Central memory CD8-positive, alpha-beta T cell (primary cell): ENCODE measurements at places on chromosomes 12 and 14.
A peak's percentile ranks its signal among the peaks of the same experiment; 100 is the strongest.

DNA sequence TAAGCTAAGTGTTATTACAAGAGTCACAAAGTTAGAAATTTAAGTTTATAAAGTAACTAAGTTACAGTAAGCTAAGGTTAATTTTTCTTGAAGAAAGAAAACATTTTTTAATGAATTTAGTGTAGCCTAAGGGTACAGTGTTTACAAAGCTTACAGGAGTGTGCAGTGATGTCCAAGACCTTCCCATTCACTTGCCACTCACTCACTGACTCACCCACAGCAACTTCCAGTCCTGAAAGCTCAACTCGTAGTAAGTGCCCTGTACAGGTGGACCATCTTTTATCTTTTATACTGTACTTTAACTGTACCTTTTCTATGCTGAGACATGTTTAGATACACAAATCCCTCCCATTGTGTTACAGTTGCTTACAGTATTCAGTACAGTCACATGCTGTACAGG lies 60.9 kb upstream of the TMEM263 start:
- peaks cover 10% of the 10 kb centered on the region for H3K27me3 ChIP-seq
- DNase-seq: no peak
- H3K36me3 ChIP-seq: no peaks in the 10 kb centered on the region
- no peak overlapping the region for H3K27ac ChIP-seq
- no peak overlapping the region for H3K4me3 ChIP-seq

DNA sequence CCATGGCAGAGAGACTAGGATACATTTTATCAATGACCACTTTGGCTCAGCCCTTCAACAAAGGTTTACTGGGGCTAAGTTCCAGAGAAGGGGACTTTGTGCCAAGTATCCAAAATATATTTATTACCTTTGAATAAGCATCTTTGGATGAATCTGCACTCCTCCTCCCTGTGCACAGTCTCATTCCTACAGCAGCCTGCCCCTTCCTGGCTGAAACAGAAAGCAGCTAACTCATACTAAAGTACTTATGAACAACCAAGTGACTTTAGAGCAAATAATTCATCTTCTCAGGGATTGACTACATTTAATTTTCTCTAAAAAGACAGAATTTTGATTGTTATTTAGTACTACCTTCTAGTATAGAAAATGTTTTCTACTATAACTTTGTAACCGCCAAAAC lies 47.8 kb upstream of the ETV6 start:
- H3K4me1 ChIP-seq: no peaks in the 10 kb centered on the region
- no peak for DNase-seq
- H3K27ac ChIP-seq: no peak overlapping the region
- no peaks in the 10 kb centered on the region for H3K36me3 ChIP-seq
- peaks cover 10% of the 10 kb centered on the region for H3K27me3 ChIP-seq
- H3K4me3 ChIP-seq: no peak overlapping the region

GRCh38 chr12:67921286-67921685 lies 68.0 kb upstream of the IFNG-AS1 start:
- H3K4me1 ChIP-seq: no peaks in the 10 kb centered on the region
- peaks cover 5% of the 10 kb centered on the region for H3K27me3 ChIP-seq
- H3K36me3 ChIP-seq: no peaks in the 10 kb centered on the region
- H3K4me3 ChIP-seq: no peak overlapping the region
- no peak for DNase-seq

DNA sequence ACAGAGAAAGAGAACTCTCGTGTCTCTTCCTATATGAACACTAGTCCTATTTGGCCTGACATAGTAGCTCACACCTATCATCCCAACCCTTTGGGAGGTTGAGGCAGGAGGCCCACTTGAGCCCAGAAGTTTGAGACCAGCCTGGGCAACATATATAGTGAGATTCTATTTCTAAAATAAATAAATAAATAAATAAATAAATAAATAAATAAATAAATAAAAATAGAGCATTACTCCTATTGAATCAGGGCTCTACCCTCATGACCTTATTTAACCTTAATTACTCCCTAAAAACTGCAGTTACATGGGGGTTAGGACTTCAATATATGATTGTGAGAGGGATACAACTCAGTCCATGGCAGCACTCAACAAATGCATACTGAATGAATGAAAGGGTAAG lies 61.2 kb upstream of the GSC start:
- peaks cover 11% of the 10 kb centered on the region for H3K27me3 ChIP-seq
- H3K27ac ChIP-seq: no peak overlapping the region
- DNase-seq: no peak

GRCh38 chr12:55246159-55246558 lies 1.8 kb downstream of the OR6C74 start:
- H3K36me3 ChIP-seq: no peaks in the 10 kb centered on the region
- no peak overlapping the region for H3K4me3 ChIP-seq
- peaks cover 49% of the 10 kb centered on the region for H3K27me3 ChIP-seq
- no peak overlapping the region for H3K27ac ChIP-seq

DNA sequence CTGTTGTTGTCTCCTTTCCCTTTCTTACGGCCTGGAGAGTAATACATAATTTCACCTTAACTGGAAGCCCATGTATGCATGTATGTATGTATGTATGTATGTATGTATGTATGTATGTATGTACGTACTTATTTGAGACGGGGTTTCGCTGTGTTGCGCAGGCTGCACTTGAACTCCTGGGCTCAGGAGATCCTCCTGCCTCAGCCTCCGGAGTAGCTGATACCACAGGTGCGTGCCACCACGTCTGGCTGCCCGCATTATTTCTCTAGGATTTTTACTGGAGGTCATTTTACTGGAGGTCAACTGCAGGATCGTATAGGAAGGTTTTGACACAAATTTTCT lies 644 bp upstream of the OS9 start:
- no peak overlapping the region for H3K4me3 ChIP-seq
- no peak for DNase-seq

DNA sequence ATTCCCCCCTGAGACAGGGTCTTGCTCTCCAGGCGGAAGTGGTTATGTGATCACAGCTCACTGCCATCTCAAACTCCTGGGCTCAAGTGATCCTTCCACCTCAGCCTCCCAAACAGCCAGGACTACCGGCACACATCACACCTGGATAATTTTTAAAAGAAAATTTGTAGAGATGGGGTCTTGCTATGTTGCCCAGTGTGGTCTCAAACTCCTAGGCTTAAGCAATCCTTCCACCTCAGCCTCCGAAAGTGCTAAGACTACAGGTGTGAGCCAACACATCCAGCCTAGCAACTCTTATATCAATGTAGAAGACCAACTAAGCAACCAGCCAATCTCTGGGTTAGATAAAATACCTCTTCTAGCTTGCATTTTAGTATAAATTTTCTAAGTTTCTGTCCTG lies 297.2 kb downstream of the MED13L start:
- H3K27ac ChIP-seq: no peak overlapping the region
- H3K4me3 ChIP-seq: no peak overlapping the region
- no peaks in the 10 kb centered on the region for H3K27me3 ChIP-seq
- peaks cover 46% of the 10 kb centered on the region for H3K36me3 ChIP-seq

GRCh38 chr12:49674318-49674981 lies 32.8 kb downstream of the FMNL3 start:
- no peak overlapping the region for H3K4me3 ChIP-seq
- H3K36me3 ChIP-seq: peaks cover 11% of the 10 kb centered on the region
- peaks cover 81% of the 10 kb centered on the region for H3K4me1 ChIP-seq
- DNase-seq: no peak
- H3K27me3 ChIP-seq: no peaks in the 10 kb centered on the region
- H3K27ac ChIP-seq: peak overlapping the region; percentile 97

DNA sequence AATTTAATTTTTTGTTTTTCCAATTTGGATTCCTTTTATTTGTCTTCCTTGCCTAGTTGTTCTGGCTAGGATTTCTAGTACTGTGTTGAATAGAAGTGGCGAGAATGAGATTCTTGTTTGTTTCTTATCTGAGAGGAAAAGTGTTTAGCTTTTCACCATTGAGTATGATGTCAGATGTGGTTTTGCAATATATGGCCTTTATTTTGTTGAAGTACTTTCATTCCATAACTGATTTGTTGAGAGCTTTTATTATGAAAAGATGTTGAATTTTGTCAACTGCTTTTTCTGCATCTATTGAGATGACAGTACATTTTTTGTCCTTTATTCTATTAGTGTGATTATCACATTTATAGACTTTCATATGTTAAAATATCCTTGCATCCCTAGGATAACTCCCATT lies 462.0 kb downstream of the CCDC91 start:
- DNase-seq: no peak
- H3K4me3 ChIP-seq: no peak overlapping the region
- no peaks in the 10 kb centered on the region for H3K4me1 ChIP-seq
- H3K27ac ChIP-seq: no peak overlapping the region

DNA sequence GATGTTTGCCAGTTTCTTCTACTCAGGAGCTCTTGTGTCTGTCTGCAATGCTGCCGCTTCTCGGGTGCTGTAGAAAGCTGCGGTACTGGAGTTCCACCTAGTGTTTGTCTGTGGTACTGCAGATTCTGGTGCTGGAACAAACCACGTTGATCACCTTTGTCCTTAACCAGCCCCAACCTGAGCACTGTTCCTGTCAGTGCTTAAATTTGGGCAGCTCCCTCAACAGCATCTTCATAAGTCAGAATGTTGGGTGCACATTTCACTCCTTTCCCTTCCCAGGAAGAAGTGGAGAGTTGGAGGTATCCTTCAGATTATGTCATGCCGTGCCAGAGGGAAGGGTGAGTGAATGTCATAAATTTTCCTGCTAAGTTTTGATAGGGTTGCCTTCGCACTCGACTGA lies 48.7 kb upstream of the LALBA start:
- H3K36me3 ChIP-seq: no peaks in the 10 kb centered on the region
- H3K27ac ChIP-seq: no peak overlapping the region
- DNase-seq: peak; percentile 64
- H3K4me1 ChIP-seq: no peaks in the 10 kb centered on the region
- H3K4me3 ChIP-seq: no peak overlapping the region

GRCh38 chr12:52494100-52494499 lies 1.0 kb upstream of the KRT6A start:
- peaks cover under 1% of the 10 kb centered on the region for H3K36me3 ChIP-seq
- DNase-seq: no peak
- no peak overlapping the region for H3K4me3 ChIP-seq
- H3K27ac ChIP-seq: no peak overlapping the region

DNA sequence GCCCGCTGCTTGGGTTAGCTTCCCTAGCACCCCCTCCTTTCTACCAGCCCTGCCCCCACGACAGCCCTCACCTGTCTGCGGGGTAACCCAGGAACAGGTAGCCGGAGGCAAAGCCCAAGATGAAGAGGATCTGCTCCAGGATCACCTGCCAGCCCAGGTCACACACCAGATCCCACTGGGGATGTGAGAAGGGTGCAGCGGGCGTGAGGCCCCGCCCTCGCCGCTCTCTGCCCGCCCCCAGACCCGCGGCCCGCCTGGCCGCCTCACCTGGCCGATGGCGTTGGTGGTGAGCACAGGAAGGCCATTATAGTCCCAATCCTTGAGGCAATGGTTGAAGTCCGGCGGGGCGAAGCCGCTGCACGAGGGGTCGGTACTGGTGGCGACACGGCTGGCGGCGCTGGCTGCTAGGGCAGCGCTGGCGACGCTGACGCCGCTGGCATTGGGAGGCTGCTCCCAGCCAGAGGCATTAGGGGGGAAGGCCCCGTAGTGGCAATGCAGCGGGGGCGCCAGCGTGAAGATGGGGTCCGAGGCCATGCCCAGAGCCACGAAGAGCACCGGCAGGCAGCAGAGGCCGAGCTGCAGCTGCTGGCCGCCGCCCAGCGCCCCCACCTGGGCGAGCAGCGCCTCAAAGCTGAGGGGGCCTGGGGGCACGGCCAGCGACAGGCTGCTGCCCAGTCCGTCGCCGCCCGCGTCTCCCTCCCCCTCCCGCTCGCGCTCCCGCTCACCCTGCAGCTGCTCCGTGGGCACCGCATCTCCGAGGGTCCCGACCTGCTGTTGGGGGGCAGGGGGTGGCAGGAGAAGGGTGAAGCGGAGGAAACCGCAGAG lies 794 bp downstream of the SLC22A17 start:
- no peak overlapping the region for H3K27ac ChIP-seq
- H3K27me3 ChIP-seq: peaks cover 78% of the 10 kb centered on the region
- H3K4me3 ChIP-seq: peak overlapping the region; percentile 61
- no peaks in the 10 kb centered on the region for H3K4me1 ChIP-seq

GRCh38 chr12:32016680-32017482 lies 57.7 kb downstream of the RESF1 start:
- H3K36me3 ChIP-seq: peaks cover 5% of the 10 kb centered on the region
- H3K4me3 ChIP-seq: no peak overlapping the region
- no peak overlapping the region for H3K27ac ChIP-seq
- no peak for DNase-seq
- H3K4me1 ChIP-seq: peaks cover 5% of the 10 kb centered on the region

- no peak for DNase-seq
- peak overlapping the region; percentile 66 for H3K27ac ChIP-seq
- H3K4me1 ChIP-seq: peaks cover 30% of the 10 kb centered on the region
- peaks cover 9% of the 10 kb centered on the region for H3K27me3 ChIP-seq
These were observed 504.9 kb downstream of the VRK1 start for GRCh38 chr14:97301931-97302559.

DNA sequence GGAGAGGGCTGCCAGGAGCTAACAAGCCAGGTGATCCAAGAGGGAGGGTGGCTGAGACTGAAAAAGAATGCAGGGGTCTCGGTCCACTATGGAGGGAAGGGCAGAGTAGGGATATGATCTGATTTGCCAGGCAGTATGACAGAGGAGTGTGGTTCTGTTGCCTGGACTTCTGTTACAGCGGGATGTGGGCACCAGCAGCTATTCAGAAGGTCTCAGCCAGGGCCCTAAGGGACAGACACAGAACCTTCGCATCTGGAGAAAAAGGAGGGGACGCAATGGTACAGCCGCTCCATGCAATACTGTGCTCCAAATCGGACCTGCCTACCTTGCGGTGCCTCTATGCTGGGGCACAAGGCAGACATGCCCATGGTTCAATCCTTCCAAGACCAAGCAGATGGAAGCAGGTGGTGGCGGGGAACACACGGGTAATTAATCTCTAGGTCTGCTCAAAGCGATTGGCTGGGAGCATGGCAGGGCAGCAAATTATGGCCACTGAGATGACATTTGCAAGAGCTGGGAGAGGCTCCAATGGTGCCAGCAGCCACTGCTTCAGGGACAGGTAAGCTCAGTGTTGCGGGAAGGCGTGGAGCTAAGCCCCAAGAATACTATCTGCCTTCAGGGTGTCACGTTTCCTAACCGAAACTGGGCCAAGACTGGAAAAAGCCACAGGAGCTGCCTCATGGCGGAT lies 185.5 kb downstream of the FOXN3 start:
- peaks cover 78% of the 10 kb centered on the region for H3K4me1 ChIP-seq
- H3K27me3 ChIP-seq: no peaks in the 10 kb centered on the region
- H3K4me3 ChIP-seq: no peak overlapping the region
- H3K27ac ChIP-seq: no peak overlapping the region
- H3K36me3 ChIP-seq: peaks cover 9% of the 10 kb centered on the region

DNA sequence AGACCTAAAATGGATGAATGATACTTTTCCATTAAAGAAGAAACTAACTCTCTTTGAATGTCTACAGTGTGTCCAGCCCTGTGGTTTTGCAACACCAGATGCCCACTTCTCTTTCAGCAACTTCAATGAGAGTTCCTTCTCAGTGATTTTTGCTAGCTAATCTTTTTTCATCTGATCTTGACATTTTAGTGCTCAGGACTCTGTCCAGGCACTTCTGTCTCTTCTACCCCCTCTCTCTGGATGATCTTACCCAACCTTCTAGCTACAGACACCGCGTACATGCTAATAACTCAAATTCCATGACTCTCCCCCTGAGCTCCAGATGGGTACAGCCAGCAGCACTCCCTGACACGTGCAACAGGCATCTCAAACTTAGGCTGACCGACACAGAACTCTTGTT lies 161.1 kb upstream of the FOXN3 start:
- H3K4me3 ChIP-seq: no peak overlapping the region
- no peaks in the 10 kb centered on the region for H3K27me3 ChIP-seq
